ENCODE measurements at places on chromosomes 7 and 10.

GRCh38 chr10:3889961-3890522, 105.0 kb upstream of the KLF6 start:
- DNase-seq = no peak

DNA sequence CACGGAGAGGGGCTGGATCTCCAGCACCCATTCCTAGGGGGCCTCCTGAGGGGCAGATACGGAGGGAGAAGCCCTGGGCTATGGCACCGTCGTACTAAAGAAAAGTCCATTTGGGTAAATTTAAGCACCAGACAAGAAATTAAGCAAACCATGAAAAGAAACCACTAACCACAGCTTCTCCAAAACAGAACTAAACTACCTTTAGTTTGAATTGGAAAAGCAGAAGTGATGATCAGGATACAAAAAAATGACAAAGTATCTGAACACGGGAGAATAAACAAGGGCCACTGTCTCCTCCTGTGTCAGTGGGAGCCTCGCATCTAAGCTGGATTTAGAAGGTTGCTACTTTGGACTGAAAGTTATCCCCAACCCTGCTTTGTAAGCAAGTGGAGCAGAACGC, 69.1 kb downstream of the DIP2C start:
- DNase-seq = no peak

DNA sequence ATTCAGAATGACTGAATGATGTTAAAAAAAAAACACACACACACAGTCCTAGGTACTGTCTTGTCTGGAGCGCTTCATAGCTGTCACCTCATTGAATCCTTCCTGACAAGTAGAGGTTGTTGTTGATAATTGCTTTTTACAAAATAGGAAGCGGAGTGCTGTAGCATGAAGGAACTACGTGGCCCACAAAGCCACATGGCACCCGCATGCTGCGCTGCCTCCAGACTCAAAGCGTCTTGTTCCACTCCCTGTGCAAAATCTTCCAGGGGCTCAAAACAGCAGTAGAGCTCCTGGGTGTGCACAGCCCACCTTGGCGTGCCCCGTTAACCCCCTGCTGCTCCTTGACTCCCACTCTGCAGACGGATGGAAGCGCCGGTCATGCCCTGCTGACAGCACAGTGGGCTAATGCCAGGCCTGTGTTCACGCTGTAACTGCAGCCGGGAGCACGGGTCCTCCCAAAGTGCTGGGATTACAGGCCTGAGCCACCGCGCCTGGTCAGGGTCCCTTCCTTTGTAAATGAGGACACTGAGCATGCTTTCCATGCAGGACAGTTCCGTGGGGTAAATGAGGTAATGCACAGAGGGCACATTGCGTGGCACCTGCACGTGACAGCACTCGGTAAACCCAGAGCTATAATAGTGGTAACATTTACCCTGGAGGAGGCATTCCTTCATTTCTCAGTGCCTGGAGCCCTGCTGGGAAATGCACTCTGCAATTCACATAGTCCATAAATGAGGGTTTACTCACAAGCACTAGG, 91.1 kb upstream of the GNA12 start:
- DNase-seq = no peak

DNA sequence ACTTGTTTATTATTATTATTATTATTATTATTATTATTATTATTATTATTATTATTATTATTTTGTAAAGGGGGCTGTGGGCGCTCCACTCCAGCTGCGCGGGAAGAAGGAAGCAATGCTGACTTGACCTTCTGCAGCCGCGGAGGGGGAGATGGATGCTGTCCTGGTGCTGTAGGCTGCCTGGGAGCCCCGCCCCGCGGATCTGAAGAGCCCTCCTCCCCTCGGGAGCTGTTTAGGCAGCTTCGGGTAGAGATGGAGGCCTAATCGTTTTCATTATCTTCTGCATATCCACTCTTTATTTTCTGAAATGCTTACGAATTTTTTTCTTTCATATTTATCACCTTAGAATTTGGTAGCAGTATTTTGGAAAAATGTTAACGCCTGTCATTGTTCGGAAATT, 101.2 kb upstream of the KLF6 start:
- no peak for DNase-seq
